Activated naive CD8-positive, alpha-beta T cell treated with anti-CD3 and anti-CD28 coated beads, Interleukin-2, amount 10 ng/mL, durations not matched to agents 7 days and 5 days (primary cell): ENCODE measurements at places on chromosomes 5 and 9.
A peak's percentile ranks its signal among the peaks of the same experiment; 100 is the strongest.

DNA sequence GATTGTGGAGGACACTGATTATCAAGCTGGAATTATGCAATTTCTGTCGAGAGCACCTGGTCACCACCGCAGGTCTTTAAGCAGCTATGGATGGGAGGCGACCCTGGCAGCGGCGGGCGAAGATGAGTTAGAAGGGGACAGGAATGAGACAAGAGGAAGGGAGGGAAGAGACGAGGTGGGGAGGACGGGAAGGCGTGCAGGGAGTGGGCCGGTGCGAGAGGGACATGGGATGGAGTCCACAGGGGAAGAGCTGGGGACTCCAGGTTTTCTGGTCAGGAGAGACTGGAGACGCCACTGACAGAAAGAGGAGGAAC is 192.3 kb downstream of the MELK start:
- H3K36me3 ChIP-seq, result peaks cover 2% of the 10 kb centered on the region
- H3K27ac ChIP-seq, result no peak overlapping the region
- DNase-seq, result peak; percentile 36
- peaks cover 17% of the 10 kb centered on the region for H3K27me3 ChIP-seq

GRCh38 chr9:1959371-1959770 is 55.8 kb upstream of the SMARCA2 start:
- peaks cover 8% of the 10 kb centered on the region for H3K27me3 ChIP-seq
- H3K4me1 ChIP-seq, result no peaks in the 10 kb centered on the region
- no peak overlapping the region for H3K4me3 ChIP-seq
- DNase-seq, result no peak

- H3K36me3 ChIP-seq, result no peaks in the 10 kb centered on the region
- no peak for DNase-seq
- peaks cover 2% of the 10 kb centered on the region for H3K27me3 ChIP-seq
- H3K27ac ChIP-seq, result no peak overlapping the region
These were observed 188.7 kb downstream of the HSPA4 start for GRCh38 chr5:133240425-133241091.

GRCh38 chr5:78467752-78468357 is 107.4 kb downstream of the SCAMP1 start:
- H3K27ac ChIP-seq, result no peak overlapping the region
- peaks cover 1% of the 10 kb centered on the region for H3K4me1 ChIP-seq
- no peak overlapping the region for H3K4me3 ChIP-seq
- H3K27me3 ChIP-seq, result no peaks in the 10 kb centered on the region
- DNase-seq, result no peak
- H3K36me3 ChIP-seq, result peaks cover 3% of the 10 kb centered on the region

- no peak overlapping the region for H3K4me3 ChIP-seq
- H3K27me3 ChIP-seq, result peaks cover 5% of the 10 kb centered on the region
- DNase-seq, result peak; percentile 30
- no peaks in the 10 kb centered on the region for H3K36me3 ChIP-seq
- no peak overlapping the region for H3K27ac ChIP-seq
These were observed 15.7 kb downstream of the TPPP start for GRCh38 chr5:677131-678101.

- no peaks in the 10 kb centered on the region for H3K27me3 ChIP-seq
- no peak overlapping the region for H3K27ac ChIP-seq
- H3K36me3 ChIP-seq, result peaks cover 4% of the 10 kb centered on the region
- no peak overlapping the region for H3K4me3 ChIP-seq
- peaks cover 3% of the 10 kb centered on the region for H3K4me1 ChIP-seq
These were observed 51.2 kb downstream of the MRPS27 start for GRCh38 chr5:72268753-72269410.

DNA sequence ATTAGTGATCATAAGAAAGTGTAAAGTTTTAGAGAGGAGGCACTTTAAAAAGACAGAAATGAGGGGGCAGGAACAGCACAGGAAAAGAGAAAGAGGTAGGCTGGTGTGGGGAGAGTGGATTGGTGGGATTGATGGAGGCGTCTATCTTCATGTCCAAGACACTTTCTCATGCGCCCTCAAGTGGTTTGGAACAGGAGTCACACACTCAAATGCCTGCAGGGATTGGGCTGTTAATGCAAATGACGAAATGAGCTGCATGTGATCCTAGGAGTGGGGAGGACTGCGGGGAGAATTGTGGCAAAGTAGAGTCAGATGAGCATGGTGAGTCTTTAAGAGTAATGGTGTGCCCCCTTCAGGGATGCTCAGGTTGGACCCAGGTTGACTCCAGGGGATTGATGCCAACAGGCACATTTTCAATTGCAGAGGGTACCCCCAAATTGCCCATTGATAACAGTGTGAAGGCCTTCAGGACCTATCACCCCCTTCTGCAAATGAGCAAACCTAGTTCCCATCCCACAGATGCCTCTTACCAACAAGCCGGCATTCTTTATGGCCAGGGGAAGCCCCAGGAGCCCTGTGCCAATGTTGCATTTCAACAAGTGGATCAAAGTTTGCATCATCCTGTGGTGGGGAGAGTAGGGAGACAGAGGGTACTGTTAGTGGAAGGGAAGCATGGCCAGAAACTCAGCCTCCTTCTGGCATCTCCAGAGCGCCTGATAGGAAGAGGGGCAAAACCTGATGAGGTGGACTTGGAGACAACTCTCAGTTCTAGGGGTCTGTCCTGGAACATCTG is 5.3 kb downstream of the SLC36A3 start:
- peaks cover 8% of the 10 kb centered on the region for H3K4me1 ChIP-seq
- no peak overlapping the region for H3K4me3 ChIP-seq
- H3K27ac ChIP-seq, result no peak overlapping the region
- peaks cover 25% of the 10 kb centered on the region for H3K27me3 ChIP-seq
- DNase-seq, result no peak

DNA sequence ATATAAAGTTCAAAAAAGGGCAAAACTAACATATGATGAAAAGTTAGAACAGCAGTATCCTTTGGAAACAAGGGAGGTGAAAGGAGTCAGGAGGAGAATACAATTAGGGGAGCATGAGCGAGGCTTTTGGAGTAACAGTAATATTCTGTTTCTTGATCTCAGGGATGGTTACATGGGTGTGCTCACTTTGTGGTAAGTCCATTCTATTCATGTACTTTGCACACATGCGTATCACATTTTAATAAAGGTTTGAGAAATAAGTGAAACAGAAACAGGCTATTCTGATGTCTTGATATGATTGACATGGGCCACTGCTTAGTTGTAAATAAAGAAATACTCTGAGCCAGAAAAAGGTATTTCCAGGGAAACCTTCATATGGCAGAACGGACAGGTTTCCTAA is 208.8 kb downstream of the SPOCK1 start:
- H3K4me1 ChIP-seq, result no peaks in the 10 kb centered on the region
- H3K36me3 ChIP-seq, result no peaks in the 10 kb centered on the region
- H3K4me3 ChIP-seq, result no peak overlapping the region

- H3K27me3 ChIP-seq, result peaks cover 38% of the 10 kb centered on the region
- no peaks in the 10 kb centered on the region for H3K36me3 ChIP-seq
- H3K4me1 ChIP-seq, result no peaks in the 10 kb centered on the region
- H3K4me3 ChIP-seq, result no peak overlapping the region
- DNase-seq, result no peak
- H3K27ac ChIP-seq, result no peak overlapping the region
These were observed 146.0 kb downstream of the CACNA1B start for GRCh38 chr9:138023394-138024124.

DNA sequence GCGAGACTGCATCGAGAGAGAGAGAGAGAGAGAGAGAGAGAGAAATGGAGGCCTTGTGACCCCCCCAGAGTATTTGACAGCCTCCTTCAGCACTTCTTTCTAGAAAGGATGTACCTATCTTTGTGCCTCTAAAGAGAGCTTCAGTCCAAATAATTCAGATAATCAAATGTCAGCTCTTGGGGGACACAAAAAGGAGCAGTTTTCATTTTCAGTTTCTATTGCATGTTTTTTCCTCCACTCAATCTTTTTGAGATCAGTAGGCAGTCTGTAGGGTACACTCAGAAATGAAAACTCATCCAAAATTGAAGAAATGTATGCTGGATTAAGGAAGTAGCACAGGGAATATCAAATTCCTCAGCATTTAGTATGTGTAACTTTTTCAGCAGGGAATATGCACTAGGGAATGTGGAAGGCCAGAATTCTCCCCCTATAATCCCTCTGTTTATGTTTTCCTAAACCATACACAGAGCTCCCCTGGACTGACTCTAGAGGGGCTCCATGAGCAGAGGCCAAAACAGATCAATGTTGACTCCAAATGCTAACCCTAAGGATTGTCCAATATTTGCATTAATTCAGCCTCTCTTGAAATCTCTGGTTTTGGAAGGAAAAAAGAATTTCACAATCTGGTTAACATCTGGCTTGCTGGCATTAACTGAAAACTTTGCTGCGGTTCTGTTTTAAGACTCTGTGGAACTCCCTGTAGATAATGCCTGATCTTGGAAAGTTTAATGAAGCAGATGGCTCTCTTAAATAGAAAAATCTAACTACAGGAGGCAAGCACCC is 250.1 kb downstream of the CEMIP2 start:
- DNase-seq, result no peak
- no peak overlapping the region for H3K4me3 ChIP-seq
- no peaks in the 10 kb centered on the region for H3K36me3 ChIP-seq
- H3K27ac ChIP-seq, result no peak overlapping the region
- peaks cover 12% of the 10 kb centered on the region for H3K27me3 ChIP-seq
- H3K4me1 ChIP-seq, result peaks cover 2% of the 10 kb centered on the region

GRCh38 chr9:12723409-12724028 is 30.3 kb downstream of the TYRP1 start:
- H3K4me3 ChIP-seq, result no peak overlapping the region
- H3K36me3 ChIP-seq, result no peaks in the 10 kb centered on the region
- DNase-seq, result no peak

- DNase-seq, result no peak
- H3K4me1 ChIP-seq, result peaks cover 3% of the 10 kb centered on the region
- peaks cover 5% of the 10 kb centered on the region for H3K36me3 ChIP-seq
- H3K4me3 ChIP-seq, result no peak overlapping the region
These were observed 86.7 kb downstream of the CAMSAP1 start for GRCh38 chr9:135820661-135821060.

GRCh38 chr9:15724016-15724415 is 171.2 kb downstream of the CCDC171 start:
- no peaks in the 10 kb centered on the region for H3K27me3 ChIP-seq
- no peaks in the 10 kb centered on the region for H3K4me1 ChIP-seq
- H3K27ac ChIP-seq, result no peak overlapping the region
- H3K4me3 ChIP-seq, result no peak overlapping the region

- DNase-seq, result no peak
- no peak overlapping the region for H3K27ac ChIP-seq
- H3K4me1 ChIP-seq, result peaks cover 17% of the 10 kb centered on the region
- peaks cover 4% of the 10 kb centered on the region for H3K36me3 ChIP-seq
These were observed 91.0 kb upstream of the GNAQ start for GRCh38 chr9:78122631-78123030.
